Sigmoid colon (tissue), 7 donors: ENCODE measurements at places on chromosomes 12 and 14. TPM values are rescaled to one million over a fixed set of nuclear protein-coding genes. Genes with fewer than 3 reads are reported as not detected.

- no peaks in the 10 kb centered on the region for H3K36me3 ChIP-seq
- H3K27me3 ChIP-seq, result no peaks in the 10 kb centered on the region
- no peak overlapping the region for H3K27ac ChIP-seq
- H3K4me3 ChIP-seq, result no peak overlapping the region
- DNase-seq, result no peak
These were observed 128.4 kb upstream of the SSTR1 start for GRCh38 chr14:38079268-38079667.

GRCh38 chr14:82704218-82704617 lies 1170.6 kb upstream of the SEL1L start:
- no peak overlapping the region for H3K27ac ChIP-seq
- H3K27me3 ChIP-seq, result no peaks in the 10 kb centered on the region
- H3K4me1 ChIP-seq, result no peaks in the 10 kb centered on the region
- DNase-seq, result no peak

- H3K4me3 ChIP-seq, result no peak overlapping the region
- no peak for DNase-seq
- peaks cover 4% of the 10 kb centered on the region for H3K4me1 ChIP-seq
- no peak overlapping the region for H3K27ac ChIP-seq
These were observed 32.3 kb downstream of the EFCAB11 start for GRCh38 chr14:89922031-89922907.

DNA sequence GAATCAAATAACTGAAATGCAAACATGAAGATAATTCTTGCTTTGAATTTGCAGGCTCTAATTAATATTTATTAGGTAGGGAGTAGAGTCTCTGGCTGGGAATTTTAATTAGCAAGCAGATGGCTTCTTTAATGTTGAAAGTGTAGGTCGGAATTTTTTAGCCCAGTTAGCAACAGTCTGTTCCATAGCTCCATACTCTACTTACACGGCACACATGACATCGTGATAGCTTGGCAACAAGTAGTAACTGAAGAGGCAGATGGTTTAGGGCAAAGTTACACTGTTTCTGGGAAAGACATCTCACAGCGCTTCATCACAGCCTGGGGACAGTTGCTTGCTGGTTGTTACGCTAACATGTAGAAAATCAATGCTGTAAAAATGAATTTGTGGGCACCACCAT lies 710.7 kb downstream of the GALC start:
- H3K4me3 ChIP-seq, result no peak overlapping the region
- no peak for DNase-seq
- H3K4me1 ChIP-seq, result no peaks in the 10 kb centered on the region
- H3K36me3 ChIP-seq, result no peaks in the 10 kb centered on the region

DNA sequence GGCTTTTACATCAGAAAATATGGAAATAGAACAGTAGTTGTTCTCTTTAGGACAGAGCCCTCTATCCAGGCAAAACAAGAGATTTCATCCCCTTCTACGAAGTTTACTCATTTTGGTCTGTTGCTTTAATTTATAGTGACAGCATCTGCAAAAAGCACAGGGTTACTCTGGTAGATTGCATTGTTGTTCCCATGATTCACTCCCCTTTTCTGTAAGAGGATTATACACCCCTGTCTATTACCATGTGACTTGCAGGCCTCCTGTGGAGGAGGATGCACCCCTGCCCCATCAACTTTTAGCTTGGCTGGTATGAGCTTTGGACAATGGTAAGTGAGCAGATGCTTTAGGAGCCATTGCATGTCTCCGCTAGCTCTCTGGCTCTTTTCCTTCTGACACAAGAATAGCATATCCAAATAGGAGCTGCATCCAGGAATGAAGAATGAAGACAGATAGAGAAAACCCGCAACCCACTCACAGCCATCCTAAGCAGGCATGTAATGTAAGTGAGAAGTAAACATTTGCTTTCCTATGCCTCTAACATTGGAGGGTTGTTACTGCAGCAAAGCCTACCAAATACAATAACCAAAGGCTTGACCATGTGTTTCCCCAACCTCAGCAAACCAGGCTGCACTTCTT lies 304.2 kb downstream of the AKAP6 start:
- no peaks in the 10 kb centered on the region for H3K36me3 ChIP-seq
- H3K27ac ChIP-seq, result no peak overlapping the region
- no peak overlapping the region for H3K4me3 ChIP-seq
- no peak for DNase-seq
- H3K27me3 ChIP-seq, result no peaks in the 10 kb centered on the region

GRCh38 chr12:11719678-11720099 lies 70.2 kb downstream of the ETV6 start:
- H3K27me3 ChIP-seq, result no peaks in the 10 kb centered on the region
- no peaks in the 10 kb centered on the region for H3K36me3 ChIP-seq
- DNase-seq, result peak; percentile 76

DNA sequence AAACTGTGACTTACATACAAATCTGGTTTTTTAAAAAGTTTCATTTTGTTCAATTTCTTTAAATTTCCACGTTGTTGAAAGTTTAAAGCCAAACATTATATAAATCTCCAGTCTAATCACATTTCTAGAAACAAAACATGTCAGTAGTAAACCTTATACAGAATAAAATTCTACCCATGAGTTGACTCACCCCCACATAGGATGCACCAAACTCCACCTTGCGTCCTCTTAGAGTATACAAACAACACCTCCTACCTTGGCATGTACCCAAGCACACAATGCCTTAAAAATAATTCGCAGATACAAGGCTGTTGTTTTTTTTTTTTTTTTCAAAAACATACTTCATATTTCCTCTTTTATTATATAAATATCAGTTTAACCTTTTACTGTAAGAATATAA lies 3.3 kb downstream of the FBXL14 start:
- peaks cover 81% of the 10 kb centered on the region for H3K4me1 ChIP-seq
- no peaks in the 10 kb centered on the region for H3K27me3 ChIP-seq
- H3K36me3 ChIP-seq, result no peaks in the 10 kb centered on the region
- no peak for DNase-seq

The PMCH gene
- not detected for polyA plus RNA-seq
